ENCODE measurements at places on chromosomes 5 and 9.
A peak's percentile ranks its signal among the peaks of the same experiment; 100 is the strongest.

DNA sequence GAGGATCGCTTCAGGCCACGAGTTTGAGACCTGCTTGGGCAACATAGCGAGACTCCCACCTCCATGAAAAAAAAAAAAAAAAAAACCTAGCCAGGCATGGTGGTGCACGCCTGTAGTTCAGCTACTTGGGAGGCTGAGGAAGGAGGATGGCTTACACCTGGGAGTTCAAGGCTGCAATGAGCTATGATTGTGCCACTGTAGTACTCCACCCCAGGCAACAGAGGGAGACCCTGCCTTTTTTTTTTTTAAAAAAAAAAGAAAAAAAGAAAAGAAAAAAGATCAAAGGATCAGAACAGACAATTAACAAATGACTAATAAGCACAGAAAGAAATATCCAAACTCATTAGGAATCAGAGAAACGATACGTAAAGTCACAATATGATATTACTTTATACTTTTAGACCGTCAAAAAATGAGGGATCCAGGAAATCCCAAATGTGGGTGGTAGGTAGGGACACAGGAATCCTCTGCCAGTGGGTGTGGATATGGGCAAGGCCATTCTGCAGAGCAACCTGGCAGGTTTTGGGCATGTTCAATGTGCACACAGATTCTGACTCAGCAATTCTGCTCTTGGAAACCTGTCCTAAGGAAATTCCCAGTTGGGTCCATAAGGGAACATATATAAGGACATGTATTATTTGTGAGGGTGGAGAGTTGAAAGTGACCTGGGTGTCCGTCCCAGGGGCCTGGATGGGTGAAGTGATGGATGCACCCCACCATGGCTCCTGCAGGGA is 144.7 kb upstream of the TBC1D2 start:
- no peak for DNase-seq

DNA sequence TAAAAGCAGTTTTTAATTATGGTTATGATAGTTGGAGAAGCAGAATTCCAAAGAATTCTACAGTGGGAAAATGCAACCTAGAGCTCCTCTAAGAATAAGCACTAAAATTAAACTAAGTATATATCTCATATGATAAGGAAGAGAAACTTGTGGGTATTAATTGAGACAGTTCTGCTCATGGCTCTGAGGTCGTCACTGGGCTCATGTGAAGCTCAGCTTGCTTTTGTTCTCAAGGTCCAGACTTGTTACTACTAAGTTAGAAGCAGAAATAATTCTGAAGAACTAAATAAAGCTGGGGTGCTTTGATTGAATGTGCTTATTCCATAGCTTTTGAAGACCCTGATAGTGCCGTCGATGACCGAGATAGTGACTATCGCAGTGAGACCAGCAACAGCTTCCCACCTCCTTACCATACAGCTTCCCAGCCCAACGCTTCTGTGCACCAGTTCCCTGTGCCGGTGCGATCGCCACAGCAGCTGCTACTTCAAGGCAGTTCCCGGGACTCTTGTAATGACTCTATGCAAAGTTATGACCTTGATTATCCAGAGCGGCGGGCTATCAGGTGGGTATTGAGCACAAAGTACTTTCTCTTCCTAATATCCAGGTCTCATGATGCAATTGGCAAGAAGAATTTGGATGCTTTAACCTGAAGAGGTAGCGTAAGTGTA is 133.7 kb downstream of the UNC13B start:
- DNase-seq, result no peak

GRCh38 chr5:154215571-154216325 is 25.2 kb downstream of the GALNT10 start:
- DNase-seq, result no peak

- DNase-seq, result no peak
Measured at GRCh38 chr9:132090771-132091170, 11.1 kb upstream of the MED27 start.

- DNase-seq, result no peak
Measured at GRCh38 chr9:34508463-34508862, 14.3 kb downstream of the ENHO start.

GRCh38 chr9:6498982-6499381 is 86.0 kb downstream of the UHRF2 start:
- DNase-seq, result no peak

- no peak for DNase-seq
Measured at GRCh38 chr5:151805414-151806223, 33.9 kb downstream of the G3BP1 start.

GRCh38 chr9:36148311-36149051 is 11.9 kb downstream of the GLIPR2 start:
- DNase-seq, result no peak

- DNase-seq, result no peak
Measured at GRCh38 chr5:36638056-36638455, 31.6 kb downstream of the SLC1A3 start.

DNA sequence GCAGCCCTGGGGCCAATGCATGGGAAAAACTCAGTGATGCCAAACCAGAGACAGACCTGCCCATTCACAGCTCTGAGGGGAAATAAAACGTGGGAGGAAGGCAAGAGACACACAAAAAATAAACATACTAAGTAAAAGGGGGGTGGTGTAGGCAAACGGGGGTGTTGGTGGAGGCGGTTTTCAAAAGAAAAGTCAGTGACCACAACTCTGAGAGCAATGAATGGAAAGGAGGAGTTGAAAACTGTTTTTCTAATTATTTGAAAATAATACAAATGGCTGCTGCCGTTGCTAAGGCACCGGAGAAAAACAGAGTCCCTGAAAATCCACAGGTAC is 293.5 kb downstream of the EFNA5 start:
- no peak for DNase-seq

- no peak for DNase-seq
Measured at GRCh38 chr9:22103685-22104575, 94.8 kb upstream of the CDKN2B start.

DNA sequence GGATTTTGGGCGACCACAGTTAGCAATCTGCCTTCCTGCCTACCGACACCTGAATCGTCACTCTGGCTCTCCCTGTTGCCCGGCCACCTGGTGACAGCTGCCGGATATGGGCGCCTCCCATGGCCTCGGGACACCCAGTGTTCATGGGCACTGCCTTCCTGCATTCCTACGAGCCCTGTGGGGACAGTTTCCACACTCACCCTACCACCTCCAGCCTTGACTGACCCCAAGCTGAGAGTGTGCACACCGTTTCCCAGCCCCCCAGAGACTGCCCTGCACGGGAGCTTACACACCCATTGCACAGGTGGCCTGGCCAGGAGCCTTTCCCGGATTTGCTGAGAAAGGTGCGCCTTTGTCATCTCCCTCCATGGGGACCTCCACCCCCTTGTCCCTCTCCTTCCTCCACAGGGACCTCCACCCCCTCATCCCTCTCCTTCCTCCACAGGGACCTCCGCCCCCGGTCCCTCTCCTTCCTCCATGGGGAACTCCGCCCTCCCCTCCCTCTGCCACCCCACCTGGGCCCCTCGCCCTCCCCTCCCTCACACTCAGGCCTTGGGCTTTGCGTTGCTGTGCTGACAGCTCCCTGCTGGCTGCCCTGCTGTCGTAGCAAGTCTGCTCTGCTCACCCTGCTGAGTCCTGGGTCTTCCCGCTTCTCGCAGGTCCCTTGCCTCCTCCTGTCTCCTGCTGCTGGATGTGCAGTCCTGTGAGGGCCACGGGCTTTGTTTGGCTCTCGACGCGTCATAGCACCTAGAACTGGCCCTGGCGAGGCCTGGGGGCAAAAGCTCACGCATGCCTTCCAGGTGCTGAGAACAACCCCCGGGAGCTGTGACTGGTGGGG is 48.4 kb downstream of the MRPL36 start:
- DNase-seq, result no peak

- no peak for DNase-seq
Measured at GRCh38 chr5:96093340-96093739, 131.7 kb upstream of the ELL2 start.

- DNase-seq, result no peak
Measured at GRCh38 chr9:111348821-111349271, 18.8 kb upstream of the OR2K2 start.

- no peak for DNase-seq
Measured at GRCh38 chr5:154286557-154286956, 96.0 kb downstream of the GALNT10 start.

DNA sequence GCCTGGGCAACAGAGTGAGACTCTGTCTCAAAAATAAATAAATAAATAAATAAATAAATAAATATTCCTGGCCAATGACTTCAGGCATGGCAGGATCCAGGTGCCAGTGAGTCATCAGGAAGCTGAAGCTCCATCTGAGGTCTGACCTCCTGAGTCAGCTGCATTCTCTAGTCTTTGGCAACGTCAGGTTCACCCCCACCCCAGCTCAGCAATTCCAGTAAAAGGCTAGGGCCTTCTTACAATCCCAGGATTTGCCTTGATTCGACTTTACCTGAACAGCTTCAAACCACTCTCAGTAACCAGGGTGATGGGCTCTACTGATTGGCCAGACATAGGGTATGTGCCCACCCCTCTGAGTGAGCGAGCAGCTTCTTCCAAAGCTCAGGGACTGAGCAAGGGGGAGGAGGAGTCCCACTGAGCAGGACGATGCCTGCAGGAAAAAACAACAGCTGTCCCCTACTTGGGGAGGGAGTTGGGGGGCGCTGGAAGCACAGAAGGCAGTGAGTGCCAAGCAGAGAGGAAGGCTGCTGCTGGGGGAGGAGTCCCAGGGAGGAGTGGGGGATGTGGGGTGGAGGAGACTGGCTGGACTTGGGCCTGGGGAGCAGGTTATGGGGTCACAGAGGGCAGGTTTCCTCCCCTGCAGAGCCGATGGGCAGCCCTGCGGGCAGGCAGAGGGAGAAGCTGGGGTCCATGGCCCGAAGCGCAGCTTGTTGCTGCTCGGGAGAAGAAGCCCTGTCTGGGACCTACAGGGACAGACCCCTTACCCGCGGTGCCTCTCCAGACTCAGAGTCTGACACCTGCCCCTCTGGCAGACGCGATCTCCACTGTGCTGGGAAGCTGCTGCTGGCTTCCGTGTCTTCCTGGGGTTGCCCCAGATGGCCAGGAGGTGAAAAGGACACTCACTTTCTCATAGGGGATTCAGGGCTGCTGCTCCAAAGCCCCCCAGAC is 25.9 kb upstream of the UNC5A start:
- peak; percentile 94 for DNase-seq

DNA sequence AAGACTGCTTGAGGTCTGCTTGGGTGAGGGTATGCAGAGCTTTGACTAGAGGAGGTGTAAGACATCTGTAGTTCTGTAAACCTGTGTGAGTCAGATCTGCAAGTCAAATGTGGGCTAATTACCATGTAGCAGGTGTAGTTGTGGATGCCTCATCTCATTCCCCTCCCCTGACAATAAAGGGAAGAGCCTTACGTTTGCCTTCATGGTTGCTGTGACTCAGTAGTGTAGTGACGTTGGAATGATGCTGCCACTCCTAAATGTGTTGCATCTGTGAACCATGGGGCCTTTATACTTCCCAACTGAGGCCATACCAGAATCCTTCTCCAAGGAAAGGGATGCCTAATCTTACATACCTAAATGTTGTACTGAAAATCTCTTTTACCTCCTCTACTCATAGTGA is 26.0 kb downstream of the PRDM6 start:
- DNase-seq, result no peak

DNA sequence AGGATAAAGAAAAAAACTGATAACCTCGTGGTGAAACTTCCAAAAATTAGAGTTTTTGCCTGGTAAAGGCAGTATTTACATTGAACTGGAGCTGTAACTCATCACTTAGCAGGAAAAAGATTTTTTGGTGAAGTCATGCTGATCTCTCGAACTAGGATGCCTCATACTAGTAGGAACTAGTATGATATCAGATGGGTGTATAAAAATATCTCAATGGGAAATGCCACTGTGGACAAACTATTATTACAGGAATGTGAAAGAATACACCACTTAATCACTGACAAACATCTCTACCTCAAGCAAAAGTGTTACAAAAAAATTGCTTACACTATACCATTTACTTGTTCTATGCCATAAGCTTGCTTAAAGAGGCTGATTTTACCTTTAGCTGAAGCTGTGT is 28.4 kb downstream of the RFX3 start:
- DNase-seq, result no peak

DNA sequence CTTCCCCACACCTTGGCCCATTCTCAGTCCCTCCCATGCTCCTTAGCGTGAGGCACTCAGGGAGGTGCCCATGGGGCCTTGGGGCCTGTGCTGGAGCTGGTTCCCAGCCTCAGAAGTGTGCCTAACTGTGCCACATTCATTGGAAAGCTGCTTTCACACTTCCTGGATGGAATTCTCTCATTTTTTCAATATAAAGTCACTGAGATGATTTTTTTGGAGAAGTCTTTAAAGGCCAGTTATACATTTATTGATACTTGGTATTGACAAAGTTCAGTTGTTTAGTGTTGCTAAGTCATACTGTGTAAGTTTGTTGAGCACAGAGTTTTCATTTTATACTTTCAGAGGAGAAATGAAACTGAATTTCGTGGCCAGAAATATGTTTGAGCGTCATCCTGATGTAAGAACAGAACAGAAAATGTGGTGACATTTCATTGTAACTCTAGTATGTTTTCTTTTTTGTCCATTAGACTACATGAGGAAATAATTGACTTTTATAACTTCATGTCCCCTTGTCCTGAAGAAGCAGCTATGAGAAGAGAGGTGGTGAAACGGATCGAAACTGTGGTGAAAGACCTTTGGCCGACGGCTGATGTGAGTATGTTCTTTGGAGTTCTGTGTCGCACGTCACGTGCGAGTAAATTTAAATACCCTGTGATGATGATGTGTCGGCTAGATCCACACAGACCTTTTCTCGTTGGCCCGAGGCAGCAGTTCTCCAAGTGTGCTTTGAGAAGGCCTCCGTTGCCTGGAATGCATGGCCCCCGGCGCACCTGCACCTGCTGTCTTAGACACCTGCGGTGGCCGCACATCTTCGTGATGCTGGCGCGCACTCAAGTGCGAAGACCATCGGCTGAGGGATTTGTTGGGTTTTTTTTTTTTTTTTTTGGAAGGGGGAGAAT is 24.1 kb downstream of the TENT4A start:
- DNase-seq, result no peak

DNA sequence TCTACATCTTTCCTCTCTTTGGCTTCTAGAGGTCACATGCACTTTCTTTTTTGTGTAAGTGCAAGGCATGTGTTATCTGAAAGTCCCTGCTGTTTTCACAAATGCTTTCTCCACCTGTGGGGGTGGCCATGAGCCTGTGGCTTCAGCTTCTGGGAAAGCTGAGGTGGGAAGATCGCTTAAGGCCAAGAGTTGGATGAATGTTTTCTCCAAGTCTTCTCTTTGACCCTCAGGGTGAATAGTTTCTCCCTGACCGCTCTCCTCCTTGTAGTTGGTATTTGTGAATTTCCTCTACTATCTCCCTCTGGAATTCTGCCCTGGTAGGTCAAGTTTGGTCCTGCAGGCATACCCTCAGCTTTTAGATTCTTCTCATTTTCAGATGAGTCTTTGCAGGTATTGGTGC is 74.2 kb downstream of the UGCG start:
- DNase-seq, result no peak

GRCh38 chr5:2872676-2873075 is 121.2 kb upstream of the IRX2 start:
- DNase-seq, result no peak

- peak; percentile 92 for DNase-seq
Measured at GRCh38 chr9:137277329-137278041, at the start of gene TOR4A. TOR4A (plus strand) TSS chr9:137277726; CDS start chr9:137278690, 964 bp downstream.

- no peak for DNase-seq
Measured at GRCh38 chr5:81286059-81286617, 15.2 kb upstream of the ZCCHC9 start.
